T-helper 2 cell treated with Interferon-gamma antibody and Interleukin-4, amounts not matched to agents 5 μg/mL and 100 μg/mL, for 36 hours (primary cell): ENCODE measurements at places on chromosomes 11 and 22.

GRCh38 chr22:46352691-46353386 is 17.3 kb downstream of the TRMU start:
- H3K36me3 ChIP-seq: peaks cover 24% of the 10 kb centered on the region
- H3K27ac ChIP-seq: no peak overlapping the region
- no peak overlapping the region for H3K4me3 ChIP-seq
- H3K27me3 ChIP-seq: no peaks in the 10 kb centered on the region
- no peaks in the 10 kb centered on the region for H3K4me1 ChIP-seq

DNA sequence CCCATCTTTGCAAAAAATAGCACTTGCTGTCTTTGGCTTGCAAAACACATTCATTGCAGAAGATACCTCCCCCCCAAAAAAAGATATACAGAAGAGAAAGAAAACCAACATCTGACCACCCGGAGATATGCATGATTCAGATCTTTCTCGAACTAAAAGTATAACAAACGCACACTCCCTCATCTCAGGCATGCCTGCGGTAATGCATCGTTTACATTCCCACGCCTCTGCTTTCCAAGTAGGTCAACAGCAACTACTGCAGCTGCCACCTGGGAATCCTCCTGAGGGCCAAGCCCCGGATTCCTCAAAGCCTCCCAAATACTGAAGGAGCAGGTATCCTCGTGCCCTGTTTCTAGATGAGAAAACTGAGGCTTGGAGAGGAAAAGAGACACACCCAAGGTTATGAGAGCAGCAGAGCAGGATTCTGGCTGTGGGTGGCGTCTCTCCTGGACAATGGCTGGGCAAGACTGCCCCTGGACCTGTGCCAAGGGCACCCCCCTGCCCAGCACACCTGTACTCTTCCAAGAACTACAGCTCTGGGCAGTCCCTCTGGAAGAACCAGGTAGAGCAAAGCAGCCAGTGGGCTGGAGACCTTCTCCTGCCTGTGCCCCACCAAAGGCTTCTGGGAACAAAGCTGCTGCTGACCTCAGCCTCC is 38.1 kb downstream of the NUP50 start:
- H3K36me3 ChIP-seq: no peaks in the 10 kb centered on the region
- DNase-seq: no peak
- no peak overlapping the region for H3K27ac ChIP-seq
- H3K4me3 ChIP-seq: no peak overlapping the region
- no peaks in the 10 kb centered on the region for H3K4me1 ChIP-seq
- H3K27me3 ChIP-seq: no peaks in the 10 kb centered on the region

DNA sequence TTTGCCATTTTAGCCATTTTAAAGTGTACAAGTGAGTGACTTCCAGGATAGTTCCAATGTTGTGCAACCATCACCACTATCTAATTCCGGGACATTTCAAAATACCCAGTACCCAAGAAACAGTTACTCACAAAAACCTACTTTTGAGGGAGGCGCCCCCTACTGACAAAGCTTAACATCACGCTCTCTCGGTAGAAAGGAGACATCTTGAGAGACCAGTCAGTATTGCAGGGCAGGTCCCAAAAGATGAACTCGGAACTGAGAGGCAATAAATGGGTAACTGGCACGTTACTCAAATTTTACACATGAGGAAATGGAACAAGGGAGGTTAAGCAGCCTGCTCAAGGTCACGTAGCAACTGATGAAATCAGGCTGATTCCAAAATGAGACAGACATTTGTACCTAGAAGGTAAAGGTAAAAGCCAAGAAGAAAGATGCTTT is 50.0 kb upstream of the POU2AF1 start:
- H3K27me3 ChIP-seq: peaks cover 12% of the 10 kb centered on the region
- H3K36me3 ChIP-seq: no peaks in the 10 kb centered on the region
- H3K4me3 ChIP-seq: no peak overlapping the region

GRCh38 chr11:108985945-108986279 is 321.0 kb downstream of the DDX10 start:
- H3K27me3 ChIP-seq: peaks cover 4% of the 10 kb centered on the region
- no peaks in the 10 kb centered on the region for H3K36me3 ChIP-seq
- H3K27ac ChIP-seq: no peak overlapping the region
- no peak for DNase-seq
- no peaks in the 10 kb centered on the region for H3K4me1 ChIP-seq
- H3K4me3 ChIP-seq: no peak overlapping the region

- no peak overlapping the region for H3K27ac ChIP-seq
- H3K4me3 ChIP-seq: no peak overlapping the region
- DNase-seq: no peak
Measured at GRCh38 chr11:100961633-100962032, 168.0 kb downstream of the PGR start.

DNA sequence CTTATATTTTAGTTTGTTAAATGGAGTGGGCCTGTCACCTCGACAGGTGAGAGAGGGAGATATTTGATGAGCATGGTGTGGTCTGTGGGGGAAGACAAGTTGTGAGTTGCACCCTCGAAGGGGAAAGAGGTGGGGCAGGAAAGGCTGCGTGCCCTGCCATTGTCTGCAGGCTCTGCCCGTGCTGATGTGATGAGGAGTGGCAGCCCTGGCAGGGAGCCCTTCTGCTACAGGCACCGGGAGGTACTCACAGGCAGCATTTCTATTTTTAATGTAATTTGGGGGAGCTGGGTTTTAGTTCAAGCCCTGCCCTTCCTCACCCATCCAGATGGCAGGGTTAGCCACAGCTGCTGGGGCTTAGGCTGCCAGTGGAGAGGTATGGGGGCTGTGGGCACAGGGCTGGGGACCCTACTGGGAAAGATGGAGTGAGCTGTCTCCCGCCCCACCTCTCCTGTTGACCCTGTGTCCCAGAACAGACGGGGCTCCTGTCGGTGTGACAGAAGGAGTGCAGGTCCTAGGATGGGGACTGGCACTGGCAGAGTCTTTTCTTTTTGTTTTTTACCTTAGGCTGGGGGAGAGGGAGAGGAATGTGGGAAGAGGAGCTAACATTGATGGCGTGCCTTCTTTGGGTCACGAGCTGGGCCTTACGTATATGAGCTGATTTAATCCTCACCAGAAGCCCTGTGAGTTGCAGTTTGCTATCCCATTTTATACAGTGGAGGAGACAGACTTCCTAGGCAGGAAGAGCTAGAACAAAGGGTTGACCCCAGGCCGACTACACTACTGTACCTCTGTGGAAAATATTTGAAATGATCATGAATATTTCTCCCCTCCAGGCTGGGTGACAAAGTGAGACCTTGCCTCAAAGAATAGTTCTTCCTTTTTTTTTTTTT is 51.6 kb downstream of the CEP164 start:
- H3K36me3 ChIP-seq: peaks cover 10% of the 10 kb centered on the region
- no peak for DNase-seq
- no peak overlapping the region for H3K4me3 ChIP-seq
- H3K4me1 ChIP-seq: no peaks in the 10 kb centered on the region
- no peaks in the 10 kb centered on the region for H3K27me3 ChIP-seq
- no peak overlapping the region for H3K27ac ChIP-seq

GRCh38 chr22:42315392-42315756 is 44.9 kb upstream of the TCF20 start:
- H3K27ac ChIP-seq: peak overlapping the region; percentile 27
- no peaks in the 10 kb centered on the region for H3K27me3 ChIP-seq
- H3K36me3 ChIP-seq: no peaks in the 10 kb centered on the region
- no peak overlapping the region for H3K4me3 ChIP-seq
- DNase-seq: no peak

- no peaks in the 10 kb centered on the region for H3K27me3 ChIP-seq
- H3K4me1 ChIP-seq: peaks cover 6% of the 10 kb centered on the region
- no peak overlapping the region for H3K27ac ChIP-seq
- H3K36me3 ChIP-seq: no peaks in the 10 kb centered on the region
- H3K4me3 ChIP-seq: no peak overlapping the region
- DNase-seq: peak; percentile 37
Measured at GRCh38 chr11:116732271-116733042, 40.3 kb downstream of the BUD13 start.

DNA sequence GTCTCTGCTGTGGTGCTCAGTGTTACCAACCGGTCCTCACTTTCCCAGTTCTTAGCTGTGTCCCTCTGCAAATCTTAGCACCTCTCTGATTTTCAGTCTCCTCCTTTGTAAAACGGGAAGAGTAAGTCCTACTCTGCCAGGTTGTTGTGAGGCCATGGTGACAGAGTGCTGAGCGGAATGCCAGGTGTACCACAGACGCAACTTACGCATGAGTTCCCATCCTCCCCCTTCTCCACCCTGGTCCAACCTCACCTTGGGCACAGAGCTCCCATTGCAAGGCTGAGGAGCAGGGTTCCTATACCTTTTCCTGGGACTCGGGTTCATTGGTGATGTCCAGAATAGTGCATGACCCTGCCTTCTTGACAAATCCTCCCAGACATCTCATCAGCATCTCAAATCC is 7.3 kb upstream of the DDB2 start:
- no peaks in the 10 kb centered on the region for H3K36me3 ChIP-seq
- no peaks in the 10 kb centered on the region for H3K27me3 ChIP-seq
- peaks cover 4% of the 10 kb centered on the region for H3K4me1 ChIP-seq
- H3K4me3 ChIP-seq: no peak overlapping the region
